ENCODE measurements at places on chromosomes 13 and 19. TPM values are rescaled to one million over a fixed set of nuclear protein-coding genes. Genes with fewer than 3 reads are reported as not detected.

Gene TJP3
- 2.3 TPM for total RNA-seq

Gene ZNF780B
- total RNA-seq: 3.4 TPM

Gene THSD1
- total RNA-seq: 17.8 TPM

Gene SLC8A2
- total RNA-seq: not detected

Gene RGL3
- not detected for total RNA-seq

Gene OR10H1
- not detected for total RNA-seq

Gene KASH5
- total RNA-seq: not detected

Gene GSX1
- total RNA-seq: not detected

Gene IL11
- total RNA-seq: 1.7 TPM

Gene CD70
- total RNA-seq: not detected

Gene ZNF69
- total RNA-seq: 0.21 TPM

Gene LAIR1
- total RNA-seq: under 0.01 TPM

Gene B3GNT3
- 4.8 TPM for total RNA-seq

Gene NLRP12
- not detected for total RNA-seq

Gene ZIC2
- total RNA-seq: not detected

Gene ZFR2
- total RNA-seq: not detected

Gene ZNF320
- total RNA-seq: 17.1 TPM

Gene BEST2
- not detected for total RNA-seq

Gene GATAD2A
- total RNA-seq: 61.7 TPM

Gene ANGPTL8
- not detected for total RNA-seq

Gene SYCN
- total RNA-seq: not detected

Gene MRPS31
- total RNA-seq: 11.1 TPM

Gene TMEM255B
- total RNA-seq: 3.0 TPM

Gene TPTE2
- total RNA-seq: not detected

Gene AP1M2
- 130 TPM for total RNA-seq

Gene FFAR2
- 0.24 TPM for total RNA-seq

Gene ZNF223
- total RNA-seq: 2.9 TPM

Gene ZNF493
- 7.2 TPM for total RNA-seq
